ENCODE measurements at places on chromosomes 11 and 22.

- no peak for DNase-seq
Observed at GRCh38 chr11:5841797-5842196, at the start of gene OR52E6. TSS of gene OR52E6 (minus strand) at chr11:5841897. CDS start at chr11:5841897, 0 bp downstream.

GRCh38 chr22:36465232-36466021 lies 16.0 kb downstream of the TXN2 start:
- DNase-seq = no peak

GRCh38 chr11:39462506-39462905 lies 1996.9 kb downstream of the LRRC4C start:
- no peak for DNase-seq

- DNase-seq = no peak
Observed at GRCh38 chr11:78832226-78832947, 257.7 kb upstream of the NARS2 start.

- no peak for DNase-seq
Observed at GRCh38 chr22:27241430-27242321, 559.9 kb downstream of the MN1 start.

- no peak for DNase-seq
Observed at GRCh38 chr22:44963832-44964721, 45.7 kb downstream of the PHF21B start.

- DNase-seq = no peak
Observed at GRCh38 chr11:65646288-65646957, 8.5 kb downstream of the SIPA1 start.

GRCh38 chr11:729492-730074 lies 17.7 kb upstream of the TALDO1 start:
- DNase-seq = no peak

DNA sequence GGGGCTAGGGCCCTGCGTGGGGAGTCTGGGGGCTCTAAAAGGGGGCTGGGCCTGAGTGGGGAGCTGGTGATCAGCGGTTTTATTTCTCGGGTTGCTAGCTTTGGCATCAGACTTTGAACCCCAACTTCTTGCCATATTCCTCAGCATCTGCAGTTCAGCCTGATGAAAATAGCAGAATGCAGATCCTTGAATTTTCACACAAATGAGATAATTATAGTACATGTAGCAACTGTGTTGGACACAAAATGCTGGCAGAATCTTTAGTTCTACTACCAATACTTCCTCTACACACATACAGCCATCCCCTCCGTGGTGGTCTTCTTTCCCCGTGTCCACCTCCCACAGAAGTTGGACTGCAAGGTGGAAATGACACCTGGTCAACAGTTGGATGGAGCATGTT lies 1.5 kb downstream of the ZC3H7B start:
- DNase-seq = no peak

DNA sequence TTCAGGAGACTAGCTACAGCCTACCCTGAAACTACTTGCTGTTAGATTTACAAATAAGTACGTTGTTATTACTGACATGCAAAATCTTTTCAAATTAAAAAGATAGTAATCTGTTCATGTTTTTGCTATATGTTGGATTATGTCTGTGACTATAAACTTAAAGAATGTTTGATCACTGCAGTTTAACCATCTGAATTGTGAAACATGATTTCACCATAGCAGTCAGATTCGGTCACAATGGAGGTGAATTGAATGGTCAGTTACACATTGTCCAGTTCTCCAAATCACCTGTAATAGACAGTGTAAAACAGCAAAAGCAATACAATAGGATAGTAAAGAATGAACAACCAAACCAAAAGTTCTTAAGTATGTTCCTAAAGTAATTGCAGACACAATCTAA lies 43.3 kb downstream of the CCDC83 start:
- DNase-seq = no peak

GRCh38 chr11:109704432-109704831 lies 282.4 kb downstream of the C11orf87 start:
- no peak for DNase-seq

DNA sequence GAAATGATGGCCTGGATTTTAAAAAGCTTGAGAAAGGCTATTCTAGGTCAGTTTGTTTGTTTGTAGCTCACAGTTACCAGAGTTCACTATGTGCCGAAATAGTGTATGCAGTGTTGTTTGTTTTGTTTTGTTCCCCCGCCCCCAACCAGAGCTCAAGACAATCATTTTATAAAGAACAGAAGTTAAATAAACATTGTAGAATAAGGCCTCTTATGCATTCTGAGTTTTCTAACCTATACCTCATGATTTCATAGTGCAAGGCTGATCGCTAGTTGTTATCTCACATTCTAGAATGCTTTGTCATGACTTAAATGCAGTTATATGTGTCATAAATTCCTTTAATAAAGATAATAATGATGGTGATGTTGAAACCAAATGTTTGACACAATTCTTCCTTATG lies 7.8 kb downstream of the KCNA4 start:
- DNase-seq = no peak

DNA sequence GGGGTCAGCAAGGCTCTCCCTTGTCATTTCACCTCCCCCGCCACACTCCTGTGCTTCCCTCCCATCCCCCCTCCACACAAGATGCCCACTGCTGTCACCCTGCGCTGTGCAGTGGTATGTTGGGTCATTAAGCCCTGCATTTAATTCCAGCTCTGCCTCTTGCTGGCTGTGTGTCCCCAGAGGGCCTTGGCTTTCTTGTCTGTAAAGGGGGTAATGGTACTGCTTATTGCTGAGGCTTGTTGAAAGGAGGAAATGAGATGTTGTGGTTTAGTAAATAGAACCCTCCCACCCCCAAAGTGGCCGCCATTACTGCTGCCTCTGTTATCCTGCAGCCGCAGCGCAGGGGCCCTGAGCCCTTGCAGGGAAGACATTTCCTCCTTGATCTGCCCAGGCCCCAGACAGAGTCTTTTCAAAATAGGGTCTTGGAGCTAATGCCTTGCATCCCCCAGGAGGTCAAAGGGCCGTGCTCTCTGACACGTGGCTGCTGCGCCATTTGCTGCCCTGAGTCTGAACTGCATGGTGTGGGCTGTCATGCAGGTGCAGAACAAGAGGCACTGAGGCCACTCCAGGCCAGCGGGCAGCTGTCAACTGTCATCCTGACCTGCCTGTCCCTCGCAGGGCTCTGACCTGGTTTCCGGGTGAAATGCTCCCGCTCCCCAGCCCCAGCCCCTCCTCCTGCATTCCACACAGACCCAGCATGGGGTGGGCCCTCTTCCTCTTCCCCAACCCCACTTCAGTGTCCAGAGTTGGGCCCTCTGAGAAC lies 18.7 kb downstream of the PVALB start:
- no peak for DNase-seq

DNA sequence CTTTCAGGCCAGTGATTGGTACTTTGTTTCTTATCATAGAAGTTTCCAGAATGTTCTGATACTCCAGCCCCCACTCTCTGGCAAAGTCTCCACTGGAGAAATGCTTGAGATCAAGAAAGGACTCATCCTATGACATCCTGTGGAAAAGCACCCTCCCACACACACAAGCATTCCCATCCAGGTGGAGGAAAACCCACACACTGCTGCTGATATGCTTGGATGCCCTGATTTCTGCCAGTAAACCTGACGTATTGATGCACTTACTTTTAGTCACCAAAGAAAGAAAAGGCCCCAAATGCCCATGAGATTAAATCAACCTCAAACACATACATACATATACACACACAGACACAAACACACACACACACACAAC lies 9.2 kb upstream of the SLC5A12 start:
- no peak for DNase-seq

DNA sequence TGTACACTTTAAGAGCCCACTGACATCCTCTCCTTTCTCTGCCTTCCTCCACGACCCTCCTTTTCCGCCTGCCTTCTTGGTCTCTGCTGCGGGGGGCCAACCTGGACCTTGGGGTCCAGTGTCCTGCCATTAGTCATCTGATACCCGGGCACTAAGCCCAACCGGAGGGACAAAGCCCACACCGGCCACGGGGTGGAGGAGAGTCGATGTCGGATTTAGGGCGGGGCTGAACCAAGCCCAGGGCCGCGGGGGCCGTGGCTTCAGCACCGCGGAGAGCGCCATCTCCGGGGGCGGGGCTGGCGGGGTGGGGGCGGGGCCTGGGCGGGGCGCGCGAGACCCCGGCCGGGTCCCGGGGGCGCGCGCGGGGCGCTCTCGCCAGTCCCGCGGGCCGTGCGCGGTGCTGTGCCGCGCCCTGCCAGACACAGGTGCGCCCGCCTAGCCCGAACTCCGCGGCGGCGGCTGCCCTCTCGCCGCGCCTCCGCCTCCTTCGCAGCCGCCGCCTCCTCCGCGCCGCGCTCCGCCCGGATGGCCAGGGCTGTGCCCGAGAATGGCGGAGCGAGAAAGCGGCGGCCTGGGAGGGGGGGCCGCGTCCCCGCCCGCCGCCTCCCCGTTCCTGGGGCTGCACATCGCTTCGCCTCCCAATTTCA lies at the start of gene MAPK8IP1:
Gene MAPK8IP1 (plus strand): TSS at position 378 of the 647 bp plus-strand sequence. CDS start 170 bp downstream, at position 548.
- DNase-seq = peak; percentile 73

GRCh38 chr22:32044913-32045312 lies 1.9 kb downstream of the SLC5A1 start:
- no peak for DNase-seq

- DNase-seq = no peak
Observed at GRCh38 chr11:12185914-12186313, 75.5 kb downstream of the MICAL2 start.

DNA sequence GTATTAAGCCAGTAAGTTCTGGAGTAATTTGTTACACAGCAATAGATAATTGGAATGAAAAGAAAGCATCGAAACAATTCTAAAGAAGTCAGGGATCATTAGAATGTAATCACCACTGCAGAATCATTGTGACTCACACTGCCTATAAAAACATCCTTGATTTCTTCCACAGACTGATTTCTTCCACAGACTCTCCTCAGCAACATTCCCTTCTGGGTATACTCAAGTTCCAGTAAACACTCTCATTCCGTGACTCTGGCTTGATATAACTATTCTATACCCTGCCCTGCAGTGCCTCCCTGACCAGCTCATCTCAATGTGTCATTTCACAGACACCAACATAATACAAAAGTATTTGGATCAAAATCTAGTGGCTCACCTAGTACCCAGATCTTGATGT lies 120.5 kb downstream of the BBOX1 start:
- DNase-seq = no peak

- DNase-seq = no peak
Observed at GRCh38 chr11:11965656-11966353, 42.6 kb downstream of the DKK3 start.

- no peak for DNase-seq
Observed at GRCh38 chr22:27170491-27170890, 513.1 kb downstream of the MIAT start.

- DNase-seq = no peak
Observed at GRCh38 chr11:86623736-86624135, 48.7 kb downstream of the ME3 start.

- no peak for DNase-seq
Observed at GRCh38 chr11:103109818-103110388, 677 bp downstream of the DYNC2H1 start.

GRCh38 chr11:73453562-73453961 lies 77.4 kb downstream of the RELT start:
- no peak for DNase-seq

DNA sequence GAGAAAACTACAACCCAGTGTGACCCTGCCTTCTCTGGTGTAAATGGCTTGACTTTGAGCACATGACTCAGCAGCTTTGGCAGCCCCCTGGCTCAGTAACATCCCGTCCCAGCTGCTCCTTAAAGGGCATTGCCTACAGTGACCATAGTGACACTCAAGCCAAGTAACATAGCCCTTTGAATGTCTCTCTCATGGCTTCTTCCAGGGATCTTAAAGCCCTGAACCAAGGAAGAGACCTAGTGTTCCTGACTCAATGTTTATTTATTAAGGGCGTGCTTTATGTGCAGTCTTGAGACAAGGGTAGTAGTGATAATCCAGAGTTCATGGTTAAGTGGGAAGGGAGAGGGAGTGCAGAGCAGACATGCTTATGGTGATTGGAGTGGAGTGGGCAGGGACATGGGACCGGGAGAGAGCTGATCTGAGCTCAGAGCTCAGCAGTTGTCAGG lies 125.7 kb downstream of the PARVA start:
- no peak for DNase-seq

DNA sequence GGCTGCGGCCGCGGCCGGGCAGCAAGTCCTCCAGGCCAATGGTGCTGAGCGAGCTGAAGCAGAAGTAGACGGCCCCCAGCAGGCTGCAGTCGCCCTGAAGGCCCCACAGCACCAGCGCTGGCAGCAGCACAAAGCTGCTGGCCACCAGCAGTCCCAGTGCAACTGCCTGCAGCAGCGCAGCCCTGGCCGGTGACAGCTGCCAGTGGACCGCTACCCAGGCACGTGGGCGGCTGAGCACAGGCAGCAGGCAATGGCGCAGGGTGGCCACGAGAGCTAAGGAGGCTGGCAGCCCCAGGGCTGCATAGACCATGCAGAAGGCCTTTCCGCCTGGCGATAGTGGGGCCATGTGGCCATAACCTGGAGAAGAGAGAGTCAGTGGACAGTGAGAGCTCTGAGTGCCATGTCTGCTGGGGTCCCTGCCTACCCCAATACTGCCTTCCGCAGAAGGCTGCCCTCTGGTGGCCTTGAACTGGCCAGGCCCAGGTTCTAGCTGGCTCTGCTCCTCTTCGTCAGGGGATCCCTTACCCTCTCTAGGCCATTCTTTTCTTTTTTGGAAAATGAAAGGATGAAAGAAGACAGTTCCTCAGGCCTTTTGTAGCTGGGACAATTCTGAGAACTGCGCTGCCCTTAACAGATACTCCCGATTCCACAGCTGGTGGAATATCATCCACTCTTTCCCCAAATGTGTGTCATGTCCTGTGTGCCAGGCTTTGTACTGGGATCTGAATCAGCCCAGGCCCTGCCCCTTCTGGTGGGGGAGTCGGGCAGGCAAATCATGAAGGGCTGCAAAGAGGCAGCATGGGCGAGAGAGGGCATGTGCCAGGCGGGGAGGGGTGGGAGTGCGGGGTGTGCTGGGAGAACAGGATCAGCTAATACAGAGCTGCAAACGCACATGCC lies 1.8 kb downstream of the KCNK7 start:
- DNase-seq = peak; percentile 67

- DNase-seq = no peak
Observed at GRCh38 chr11:76218449-76219178, 12.3 kb upstream of the WNT11 start.

GRCh38 chr22:46044621-46045458 lies 67.9 kb upstream of the WNT7B start:
- no peak for DNase-seq

DNA sequence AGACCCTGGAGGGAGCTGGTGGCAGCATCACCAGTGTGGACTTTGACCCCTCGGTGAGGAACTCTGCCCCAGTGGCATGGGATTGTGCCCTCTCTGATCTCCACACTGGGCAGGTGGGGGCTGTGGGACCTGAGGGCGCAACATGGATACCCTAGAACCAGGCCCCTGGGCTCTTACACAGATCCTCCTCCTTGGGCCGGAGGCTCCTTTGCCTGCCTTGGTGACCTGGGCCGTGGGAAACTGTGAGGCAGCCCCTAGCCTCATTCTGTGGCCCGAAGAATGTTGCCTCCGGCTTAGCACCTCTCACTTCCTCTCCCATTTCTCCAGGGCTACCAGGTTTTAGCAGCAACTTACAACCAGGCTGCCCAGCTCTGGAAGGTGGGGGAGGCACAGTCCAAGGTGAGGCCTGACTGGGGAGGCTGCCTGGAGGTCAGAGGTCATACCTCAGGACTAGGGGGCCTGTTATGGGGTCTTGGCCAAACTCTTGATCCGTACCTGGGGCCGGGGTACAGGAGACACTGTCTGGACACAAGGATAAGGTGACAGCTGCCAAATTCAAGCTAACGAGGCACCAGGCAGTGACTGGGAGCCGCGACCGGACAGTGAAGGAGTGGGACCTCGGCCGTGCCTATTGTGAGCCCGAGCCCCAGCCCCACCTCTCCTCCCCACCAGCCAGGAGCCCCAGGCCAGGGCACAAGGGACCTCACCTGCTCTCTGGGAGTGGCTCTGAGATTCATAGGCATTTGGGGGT lies 12.2 kb downstream of the ATG16L2 start:
- DNase-seq = no peak

Data from K562 (cell line).